ENCODE measurements at places on chromosomes 6 and 20.

GRCh38 chr6:111872401-111873177, 663 bp downstream of the FYN start:
- no peak for DNase-seq

- no peak for DNase-seq
These were observed 132.0 kb upstream of the EEF1E1 start for GRCh38 chr6:8234321-8234720.

- no peak for DNase-seq
These were observed 293.9 kb downstream of the QKI start for GRCh38 chr6:163708466-163708865.

DNA sequence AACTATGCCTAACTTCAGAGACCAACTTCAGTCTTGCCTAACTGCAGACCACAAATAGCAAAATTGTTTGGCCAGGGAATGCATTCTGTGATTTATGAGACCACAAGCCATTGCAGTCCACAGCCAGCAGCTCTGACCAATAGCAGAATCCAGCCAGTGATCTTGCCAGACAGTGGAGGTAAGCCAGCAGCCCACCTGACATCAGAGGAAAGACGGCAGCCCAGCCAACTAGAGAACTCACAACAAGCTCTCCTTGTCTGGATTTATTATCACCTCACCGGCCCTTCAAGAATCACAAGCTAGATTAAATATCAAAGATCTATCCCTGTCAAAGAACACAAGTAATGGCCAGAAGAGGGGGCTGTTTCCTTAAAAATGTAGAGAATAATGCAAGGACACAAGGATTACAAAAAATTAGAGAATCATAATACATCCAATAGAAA, 66.5 kb upstream of the SLC35F1 start:
- no peak for DNase-seq

- DNase-seq, result no peak
These were observed 19.4 kb downstream of the SERPINB9 start for GRCh38 chr6:2883673-2884072.

DNA sequence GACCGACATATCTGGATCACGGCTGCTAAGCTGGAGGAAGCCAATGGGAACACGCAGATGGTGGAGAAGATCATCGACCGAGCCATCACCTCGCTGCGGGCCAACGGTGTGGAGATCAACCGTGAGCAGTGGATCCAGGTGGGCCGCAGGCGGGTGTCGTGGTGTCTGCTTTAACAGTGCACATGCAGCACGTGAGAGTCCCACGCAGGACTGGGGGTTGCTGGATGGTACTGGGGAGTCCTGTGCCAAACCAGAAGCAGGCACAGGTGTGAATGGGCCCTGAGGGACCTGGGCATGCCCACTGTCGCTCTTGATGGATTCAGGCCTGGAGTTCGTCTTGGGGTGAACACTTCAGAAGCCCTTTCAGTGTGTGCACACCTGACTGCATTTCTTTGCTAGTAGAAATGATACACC, 24.6 kb upstream of the C20orf204 start:
- no peak for DNase-seq

GRCh38 chr20:39338469-39339376, 376.6 kb downstream of the DHX35 start:
- DNase-seq, result no peak

- DNase-seq, result no peak
These were observed 160.3 kb downstream of the KIF16B start for GRCh38 chr20:16412906-16413305.

DNA sequence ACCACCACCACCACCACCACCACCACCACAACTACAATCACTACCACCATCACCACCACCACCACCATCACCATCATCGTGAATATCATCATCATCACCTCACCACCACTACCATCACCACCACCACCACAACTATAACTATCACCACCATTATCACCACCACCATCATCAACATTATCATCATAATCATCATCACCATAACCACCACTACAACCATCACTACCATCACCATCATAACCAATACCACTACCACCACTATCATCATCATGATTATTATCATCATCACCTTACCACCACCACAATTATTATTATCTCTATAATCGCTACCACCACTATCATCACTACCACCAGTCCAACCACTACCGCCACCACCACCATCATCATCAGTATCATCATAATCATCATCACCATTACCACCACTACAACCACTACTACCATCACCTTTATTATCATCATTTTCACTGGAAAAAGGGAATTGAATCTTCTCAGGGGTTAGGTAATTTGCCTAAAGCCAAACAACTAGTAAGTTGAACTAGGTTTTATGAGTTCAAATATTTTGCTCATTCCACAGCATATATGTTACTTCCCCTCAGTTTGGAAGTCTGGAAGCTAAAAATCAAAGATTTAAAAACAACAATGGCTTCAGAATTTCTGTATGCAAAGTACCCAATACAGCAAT, 8.3 kb downstream of the RIPOR2 start:
- no peak for DNase-seq

DNA sequence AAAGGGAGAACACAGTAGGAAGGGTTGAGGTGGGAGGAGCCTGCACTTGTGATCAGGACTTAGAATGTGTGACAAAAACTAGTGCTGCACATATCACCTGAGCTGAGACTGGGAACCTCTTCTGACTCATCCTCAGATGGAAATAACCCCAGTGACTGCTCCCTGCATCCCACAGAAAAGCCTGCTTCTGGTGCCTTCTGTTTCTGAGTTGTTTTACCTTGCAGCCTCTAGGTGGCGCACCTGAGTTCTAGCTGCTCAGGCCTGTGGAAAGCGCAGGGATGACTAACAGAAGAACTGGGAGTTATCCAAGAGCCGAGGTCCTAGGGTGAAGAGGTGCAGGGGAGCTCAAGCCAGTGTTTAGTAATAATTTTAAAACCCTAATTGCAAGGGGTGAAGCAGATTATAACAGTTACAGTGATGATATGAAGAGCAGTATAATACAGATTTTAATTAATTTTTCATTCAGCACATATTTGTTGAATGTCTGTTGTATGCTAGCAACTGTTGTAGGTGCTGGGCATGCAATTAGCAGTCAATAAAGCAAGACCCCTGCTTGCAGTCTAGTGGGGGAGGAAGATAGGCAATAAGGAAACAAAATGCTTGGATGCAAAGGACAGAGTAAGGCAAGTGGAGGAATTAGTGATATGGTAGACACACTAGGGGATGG, 302.5 kb downstream of the DHX35 start:
- no peak for DNase-seq

DNA sequence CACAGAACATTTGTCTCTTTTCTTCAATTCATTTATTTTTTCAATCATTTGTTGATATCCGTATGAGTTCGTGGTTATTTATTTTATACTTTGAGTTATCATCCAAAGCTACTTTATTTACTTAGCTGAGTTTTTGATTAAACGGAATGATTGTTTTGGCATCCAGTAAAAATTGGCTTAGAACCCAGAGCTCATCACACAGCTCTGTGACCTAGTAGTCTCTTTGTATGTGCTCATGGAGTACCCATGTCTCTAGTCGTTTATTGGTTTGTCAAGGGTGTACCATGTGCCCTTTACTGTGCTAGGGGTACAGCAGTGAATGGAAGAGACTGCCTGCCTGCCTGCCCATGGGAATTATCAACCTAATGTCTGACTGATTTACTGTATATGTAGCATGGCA, 142.2 kb downstream of the MYLK4 start:
- no peak for DNase-seq

- DNase-seq, result no peak
These were observed 19.1 kb downstream of the MDFI start for GRCh38 chr6:41657131-41658094.

GRCh38 chr6:1407499-1407990, 18.2 kb downstream of the FOXF2 start:
- no peak for DNase-seq

DNA sequence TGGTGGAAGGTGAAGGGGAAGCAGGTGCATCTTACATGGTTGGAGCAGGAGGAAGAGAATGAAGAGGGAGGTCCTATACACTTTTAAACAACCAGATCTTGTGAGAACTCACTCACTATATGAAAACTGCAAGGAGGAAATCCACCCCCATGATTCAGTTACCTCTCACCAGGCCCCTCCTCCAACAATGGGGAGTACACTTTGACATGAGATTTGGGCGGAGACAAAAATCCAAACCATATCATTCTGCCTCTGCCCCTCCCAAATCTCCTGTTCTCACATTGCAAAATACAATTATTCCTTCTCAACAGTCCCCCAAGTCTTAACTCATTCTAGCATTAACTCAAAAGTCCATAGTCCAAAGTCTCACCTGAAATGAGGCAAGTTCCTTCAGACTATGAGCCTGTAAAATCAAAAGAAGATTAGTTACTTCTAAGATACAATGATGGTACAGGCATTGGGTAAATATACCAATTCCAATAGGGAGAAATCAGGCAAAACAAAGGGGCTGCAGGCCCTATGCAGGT, 60.5 kb downstream of the EDN1 start:
- no peak for DNase-seq

GRCh38 chr6:102356170-102356569, 962.7 kb downstream of the GRIK2 start:
- DNase-seq, result no peak

DNA sequence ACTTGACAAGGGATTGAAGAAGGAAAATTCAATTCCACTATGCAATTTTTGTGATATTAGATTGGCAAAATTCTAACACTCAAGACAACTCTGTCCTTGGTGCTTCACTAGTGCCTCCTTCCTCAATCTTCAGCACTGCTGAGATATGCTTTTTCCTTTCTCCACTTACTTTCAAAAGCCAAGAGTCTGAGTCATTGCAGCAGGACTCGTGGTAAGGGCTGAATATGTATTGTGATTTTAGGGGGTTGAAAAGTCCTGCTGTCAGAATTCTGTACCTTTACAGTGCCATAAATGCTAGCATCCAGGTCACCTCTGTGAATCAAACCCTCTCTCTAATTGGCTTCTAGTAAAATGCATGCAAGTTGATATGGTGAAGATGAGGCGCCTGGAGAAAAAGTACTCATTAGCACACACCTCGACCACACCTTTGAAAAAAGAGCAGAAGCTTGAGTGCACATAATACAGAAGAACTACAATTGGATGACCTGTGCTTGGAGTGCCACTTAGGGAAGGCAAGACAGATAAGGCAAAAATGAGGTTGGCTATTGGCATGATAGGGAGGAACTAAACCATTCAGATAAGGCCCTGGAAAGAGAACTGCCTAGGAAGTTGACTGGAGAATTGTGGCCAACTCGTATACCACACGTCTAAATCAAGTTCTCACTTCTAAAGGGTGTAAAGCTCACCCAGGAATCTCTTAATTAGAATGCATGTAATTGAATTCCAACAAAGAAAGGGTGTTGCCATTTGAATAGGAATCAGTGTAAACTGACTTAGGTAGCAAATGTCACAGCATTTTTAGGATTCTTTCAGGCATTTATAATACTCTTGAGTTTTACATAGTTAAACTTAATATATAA, 43.6 kb upstream of the FAM83B start:
- DNase-seq, result no peak

GRCh38 chr6:86526238-86526637, 411.1 kb upstream of the HTR1E start:
- no peak for DNase-seq

GRCh38 chr6:143583542-143584327, 72.2 kb upstream of the FUCA2 start:
- DNase-seq, result no peak

DNA sequence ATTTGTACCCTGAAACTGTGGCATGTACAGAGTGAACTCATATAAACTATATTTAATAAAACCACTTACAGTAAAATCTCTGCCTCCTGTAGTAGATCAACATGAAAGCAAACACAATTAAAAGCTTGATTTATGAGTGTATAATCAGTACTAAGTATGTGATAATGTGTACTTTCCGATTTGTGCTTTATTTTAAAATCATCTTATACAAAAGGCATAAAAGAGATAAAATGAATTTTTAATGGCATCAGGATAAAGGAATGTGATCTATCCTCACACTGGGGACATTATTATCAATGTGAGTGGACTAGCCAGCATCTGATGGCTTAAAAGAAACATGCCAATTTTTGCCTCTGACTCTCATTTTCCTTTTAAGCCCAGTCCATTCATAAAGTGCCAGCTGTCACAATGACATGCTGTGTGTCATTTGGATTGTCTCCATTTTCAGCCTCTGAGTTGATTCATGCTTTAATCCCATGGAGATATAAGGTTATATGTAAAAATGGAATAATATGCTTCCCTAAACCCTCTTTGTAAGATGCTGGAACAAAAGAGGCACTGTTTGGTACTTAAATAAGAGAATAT, 831.6 kb upstream of the EYS start:
- no peak for DNase-seq

GRCh38 chr6:13074415-13075140, 253.8 kb downstream of the TBC1D7 start:
- no peak for DNase-seq

GRCh38 chr6:163288915-163289314, 125.6 kb upstream of the QKI start:
- no peak for DNase-seq

- DNase-seq, result no peak
These were observed 131.2 kb upstream of the CLDN20 start for GRCh38 chr6:155132617-155133016.

GRCh38 chr20:63363981-63364561, 2.9 kb upstream of the CHRNA4 start:
- DNase-seq, result no peak

DNA sequence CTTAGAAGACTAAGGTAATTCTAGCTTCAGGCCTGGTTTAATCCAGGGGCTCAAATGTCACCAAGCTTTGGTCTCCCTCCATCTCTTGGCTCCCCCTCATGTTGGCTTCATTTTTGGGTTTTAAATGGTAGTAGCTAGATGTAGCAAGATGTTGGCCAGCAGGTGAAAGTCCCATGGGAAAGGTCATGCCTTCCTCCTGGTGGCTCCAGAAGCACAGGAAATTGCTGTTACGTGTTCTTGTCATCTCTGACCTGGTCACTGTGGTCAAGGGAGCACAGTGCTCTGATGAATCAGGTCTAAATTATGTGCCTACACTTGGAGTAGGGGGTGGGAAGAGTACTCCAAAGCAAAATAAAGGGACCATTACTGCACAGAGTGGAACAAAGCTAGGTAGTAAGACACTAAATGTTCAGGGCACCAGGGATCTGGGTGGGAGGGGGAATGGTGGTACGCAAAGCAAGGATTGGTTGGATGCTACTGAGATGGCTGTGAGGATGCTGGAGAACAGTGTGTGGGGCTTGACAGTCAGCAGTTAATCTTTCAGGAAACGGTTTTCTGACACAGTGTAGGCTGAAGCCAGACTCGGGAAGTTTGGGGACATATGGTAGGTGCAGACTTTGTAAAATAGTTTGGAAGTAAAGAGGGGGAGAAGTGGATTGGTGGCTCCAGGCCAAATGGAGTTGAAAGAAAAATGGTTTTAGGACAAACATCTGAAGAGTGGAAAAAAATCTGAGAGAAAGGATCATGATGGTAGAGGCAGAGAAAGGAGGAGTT, 30.1 kb downstream of the CDS2 start:
- DNase-seq, result no peak

Measured in vagina (tissue), 2 donors.